NCI-H1930 (cell line): ENCODE measurements at places on chromosomes 5 and 9.

GRCh38 chr5:157356576-157356975 is 90.7 kb downstream of the CYFIP2 start:
- no peak for DNase-seq

- no peak for DNase-seq
Measured at GRCh38 chr5:50967009-50967562, 300.6 kb downstream of the PARP8 start.

GRCh38 chr9:115743709-115744605 is 409.6 kb upstream of the PAPPA start:
- DNase-seq, result no peak

DNA sequence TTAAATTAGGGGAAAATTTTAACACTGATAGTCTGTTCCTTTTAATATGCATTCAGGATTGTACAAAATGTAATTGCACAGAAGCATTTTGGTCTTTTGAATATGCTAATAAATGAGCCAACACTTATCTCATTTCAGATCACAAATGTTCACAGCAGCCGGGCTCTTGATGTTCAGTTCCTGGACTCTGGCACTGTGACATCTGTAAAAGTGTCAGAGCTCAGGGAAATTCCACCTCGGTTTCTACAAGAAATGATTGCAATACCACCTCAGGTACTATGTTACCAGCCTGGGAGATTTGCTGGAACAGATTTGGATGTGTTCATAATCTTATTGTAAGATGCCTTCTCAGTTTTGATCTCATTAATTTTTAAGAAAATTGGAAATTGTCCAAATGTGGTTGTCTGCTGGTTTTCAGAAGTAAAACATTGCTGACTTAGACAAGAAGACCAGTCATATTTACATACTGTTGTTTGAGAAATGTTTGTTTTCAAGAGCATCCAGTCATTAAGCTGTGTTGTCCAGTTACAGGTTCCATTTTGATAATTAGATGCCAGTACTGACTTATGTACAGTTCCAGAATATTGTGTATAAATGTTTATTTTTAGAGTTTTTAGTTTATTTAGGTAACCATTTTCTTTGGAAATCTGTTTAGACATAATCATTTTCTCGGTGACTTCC is 23.0 kb upstream of the TMOD1 start:
- DNase-seq, result no peak

GRCh38 chr9:6634444-6634843 is 11.1 kb downstream of the GLDC start:
- no peak for DNase-seq

DNA sequence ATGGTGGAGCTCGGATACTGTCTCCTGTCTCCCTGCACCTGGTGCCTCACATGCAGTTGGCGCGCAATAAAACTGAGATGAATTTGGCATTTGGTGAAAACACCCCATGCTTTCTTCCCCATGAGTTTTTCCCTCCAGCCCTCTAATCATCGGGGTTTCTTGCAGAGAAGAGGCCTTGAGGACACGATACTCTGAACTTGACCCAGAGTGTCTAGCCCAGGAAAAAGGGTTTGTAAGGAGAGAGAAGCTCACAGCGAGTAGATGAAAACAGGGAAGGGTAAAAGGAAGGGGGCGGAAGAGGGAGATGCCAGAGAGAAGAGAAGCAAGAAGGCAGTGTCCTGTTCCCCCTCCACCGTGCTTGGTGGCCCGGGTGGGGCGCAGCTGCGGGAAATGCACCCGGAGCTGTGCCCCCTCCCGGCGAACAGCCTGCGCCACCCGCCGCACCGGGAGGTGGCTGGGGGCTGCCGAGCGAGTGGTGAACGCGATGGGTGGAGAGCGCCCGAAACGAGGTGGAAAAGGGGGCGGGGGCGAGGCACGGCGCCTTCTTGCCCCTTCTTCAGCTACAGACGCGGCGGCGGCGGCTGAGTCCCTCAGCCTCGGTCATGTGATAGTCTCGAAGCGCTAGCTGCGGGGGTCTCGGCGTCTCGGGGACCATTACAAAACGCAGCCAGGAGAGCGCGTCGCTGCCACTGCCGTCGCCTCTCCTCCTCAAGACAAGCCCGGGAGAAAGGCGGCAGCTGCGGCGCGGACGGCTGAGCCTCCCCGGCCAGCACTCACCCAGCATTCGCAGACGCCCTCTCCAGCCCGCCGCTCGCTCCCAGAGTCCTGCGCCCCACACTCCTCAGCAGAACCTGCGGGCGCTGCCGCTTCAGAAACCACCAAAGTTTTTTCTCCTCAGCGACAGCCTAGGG is 1.1 kb upstream of the FOXB2 start:
- no peak for DNase-seq

DNA sequence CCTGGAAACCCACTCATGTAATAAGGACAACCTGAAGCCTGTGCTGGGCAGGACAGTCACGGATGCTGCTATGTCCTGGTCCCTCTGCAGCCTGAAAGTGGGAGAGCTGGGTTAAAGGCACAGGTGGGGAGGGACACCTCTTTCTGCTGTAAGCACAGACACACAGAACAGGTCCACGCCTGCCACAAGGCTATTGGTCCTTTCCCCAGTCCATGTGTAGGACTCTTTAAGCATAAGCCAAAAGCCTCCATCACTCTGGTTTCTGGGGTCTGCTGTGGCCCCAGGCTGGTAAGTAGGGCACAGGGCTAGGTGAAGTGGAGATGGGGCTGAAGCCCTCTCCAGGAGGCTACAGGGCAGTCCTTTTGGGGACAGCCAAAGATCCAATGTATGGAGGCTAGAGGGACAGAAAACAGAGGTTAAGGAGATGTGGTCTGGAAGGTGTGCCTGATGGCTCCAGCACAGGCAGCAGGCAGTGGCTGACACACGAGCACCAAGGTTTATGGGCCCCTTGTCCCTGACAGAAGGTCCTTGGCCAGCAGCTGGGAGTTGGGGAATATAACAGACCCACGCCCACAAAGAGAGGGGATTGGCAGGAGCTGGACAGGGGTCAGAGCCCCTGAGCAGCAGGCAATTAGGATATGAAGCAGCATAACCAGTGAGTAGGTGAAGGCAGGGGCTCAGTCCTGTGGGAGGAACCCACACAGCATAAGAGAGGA is 203.6 kb upstream of the MVB12B start:
- no peak for DNase-seq

DNA sequence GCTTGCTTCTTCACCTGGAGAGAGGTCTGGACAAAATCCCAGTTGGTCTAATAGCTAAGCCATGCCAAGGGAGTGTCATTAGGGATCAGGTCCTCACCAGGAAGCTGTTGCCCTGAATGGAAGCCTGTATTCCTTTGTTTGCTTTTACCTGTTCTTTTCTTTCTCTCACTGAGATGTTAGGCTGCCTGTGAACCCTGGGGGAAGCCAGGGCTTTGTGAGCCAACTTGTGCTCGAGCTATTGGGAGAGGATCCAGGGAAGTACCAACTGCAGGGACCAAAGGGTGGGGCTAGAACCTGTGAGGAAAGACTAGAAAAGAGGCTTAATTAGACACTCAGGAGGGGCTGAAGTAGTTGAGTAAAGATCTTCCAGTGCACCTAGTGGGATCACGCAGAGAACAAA is 451.2 kb upstream of the TLE4 start:
- DNase-seq, result no peak

GRCh38 chr5:179866241-179867078 is 7.8 kb upstream of the MRNIP start:
- no peak for DNase-seq
